GDM1 (cell line): ENCODE measurements at places on chromosomes 5 and 9.

- DNase-seq, result no peak
These were observed 100.1 kb downstream of the CACNA1B start for GRCh38 chr9:137977571-137978261.

DNA sequence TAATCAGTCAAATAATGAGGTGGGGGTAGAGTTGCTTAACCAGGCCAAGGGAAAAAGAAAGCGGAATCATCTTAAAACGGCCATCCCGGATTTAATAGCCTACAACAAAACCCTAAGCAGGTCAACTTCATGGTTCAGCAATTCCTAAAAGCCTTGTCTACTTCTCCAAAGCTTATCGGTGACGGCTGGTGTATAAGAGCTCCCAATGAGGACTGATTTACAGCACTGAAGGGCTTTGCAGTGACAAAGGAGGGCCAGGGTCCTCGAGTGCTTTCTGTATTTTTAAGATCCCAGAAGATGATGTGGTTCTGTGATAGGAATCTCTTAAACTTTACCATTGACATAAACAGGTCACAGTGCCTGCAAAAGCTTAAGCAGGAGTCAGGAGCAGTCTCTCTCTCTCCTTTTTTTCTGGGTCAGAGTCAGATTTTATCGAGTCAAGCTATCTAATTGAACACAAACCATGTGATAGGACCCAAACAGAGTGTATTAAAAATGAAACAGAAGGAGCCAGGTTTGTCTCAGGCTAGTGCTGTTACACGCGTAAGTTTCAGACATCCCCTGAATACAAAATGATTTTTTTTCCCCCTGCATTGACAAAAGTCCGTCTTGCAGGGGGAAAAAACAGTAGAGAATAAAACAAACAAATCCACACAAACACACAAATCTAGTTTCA lies 663.6 kb upstream of the ZNF608 start:
- no peak for DNase-seq

- no peak for DNase-seq
These were observed 26.2 kb downstream of the ZNF462 start for GRCh38 chr9:106889061-106889590.

DNA sequence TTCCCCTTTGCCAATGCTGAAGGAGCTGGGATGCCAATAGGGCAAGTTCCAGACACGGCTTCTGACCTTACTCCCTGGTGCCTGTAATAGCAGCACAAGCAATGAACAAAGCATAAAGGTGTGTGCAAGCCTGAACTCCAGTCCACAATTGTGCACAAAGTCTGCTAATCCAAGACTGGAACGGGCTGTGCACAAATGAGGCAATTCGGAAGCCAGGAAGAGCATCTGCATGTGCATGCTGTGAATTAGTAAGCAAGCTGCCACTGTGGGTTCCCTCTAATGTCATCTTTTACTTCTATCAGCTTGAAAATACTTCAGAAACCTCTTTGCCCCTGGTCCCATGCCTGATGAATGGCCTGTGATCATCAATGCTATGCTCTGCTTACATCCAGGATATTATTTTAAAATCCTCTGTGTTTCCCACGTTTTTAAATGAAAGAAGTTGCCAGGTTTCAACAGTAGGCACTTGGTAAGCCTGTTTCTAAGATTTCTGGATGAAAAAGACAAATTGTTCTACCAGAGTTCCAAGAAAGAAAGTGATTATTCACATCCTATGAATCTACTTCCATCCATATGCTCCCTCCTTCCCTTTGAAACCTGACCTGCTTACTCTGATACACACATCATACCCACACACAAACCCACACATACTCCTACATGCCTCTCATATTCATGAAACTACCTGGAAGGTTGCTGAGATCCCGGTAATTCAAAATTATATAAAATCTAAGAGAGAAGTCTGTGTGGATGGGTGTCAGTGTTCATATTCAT lies 165.7 kb downstream of the KCTD16 start:
- DNase-seq, result no peak
